ENCODE measurements at places on chromosomes 5 and 9.

- no peaks in the 10 kb centered on the region for H3K27me3 ChIP-seq
- H3K36me3 ChIP-seq = no peaks in the 10 kb centered on the region
- H3K27ac ChIP-seq = no peak overlapping the region
Measured at GRCh38 chr9:90441814-90442213, 200.8 kb downstream of the DIRAS2 start.

- H3K27ac ChIP-seq = no peak overlapping the region
- H3K27me3 ChIP-seq = no peaks in the 10 kb centered on the region
- H3K4me3 ChIP-seq = no peak overlapping the region
- no peak for DNase-seq
Measured at GRCh38 chr5:32545102-32545800, 40.1 kb upstream of the SUB1 start.

GRCh38 chr9:95055851-95056551, 261.5 kb downstream of the FANCC start:
- peaks cover 3% of the 10 kb centered on the region for H3K4me1 ChIP-seq
- no peaks in the 10 kb centered on the region for H3K36me3 ChIP-seq
- H3K27ac ChIP-seq = no peak overlapping the region
- H3K4me3 ChIP-seq = no peak overlapping the region
- DNase-seq = no peak
- no peaks in the 10 kb centered on the region for H3K27me3 ChIP-seq

DNA sequence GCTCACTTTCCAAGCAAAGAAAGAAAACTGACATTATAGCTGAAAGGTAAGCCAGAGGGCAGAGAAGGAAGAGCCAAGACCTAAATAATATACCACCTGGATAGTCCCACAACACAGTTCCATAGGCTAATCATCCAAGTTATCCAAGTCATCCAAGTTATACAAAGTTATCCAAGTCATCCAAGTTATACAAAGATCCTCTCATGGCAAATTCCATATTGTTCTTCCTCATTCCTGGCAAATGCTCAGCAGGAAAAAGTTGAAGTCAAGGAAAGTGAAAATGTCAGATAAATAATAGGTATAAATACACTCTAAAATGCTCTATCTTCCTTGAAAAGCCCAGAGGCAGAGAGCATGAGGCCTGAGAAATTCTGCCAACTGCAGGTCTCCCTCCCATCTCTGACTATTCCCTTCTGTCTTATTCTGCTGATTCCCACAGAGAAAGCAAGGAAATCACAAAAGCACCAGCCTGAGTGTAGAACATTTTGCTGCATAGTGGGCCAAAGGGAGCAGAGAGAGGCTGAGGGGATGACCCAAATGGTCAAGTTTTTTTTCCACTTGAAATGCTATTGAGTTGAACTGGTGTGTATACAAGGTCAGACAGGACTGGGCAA, 12.5 kb downstream of the MCTP1 start:
- H3K27ac ChIP-seq = no peak overlapping the region
- DNase-seq = no peak

- no peaks in the 10 kb centered on the region for H3K36me3 ChIP-seq
- H3K27me3 ChIP-seq = no peaks in the 10 kb centered on the region
- no peak overlapping the region for H3K4me3 ChIP-seq
- H3K27ac ChIP-seq = no peak overlapping the region
- H3K4me1 ChIP-seq = no peaks in the 10 kb centered on the region
Measured at GRCh38 chr9:2453701-2454100, 167.9 kb upstream of the VLDLR start.

GRCh38 chr5:56717253-56717987, 97.9 kb upstream of the MAP3K1 start:
- no peaks in the 10 kb centered on the region for H3K4me1 ChIP-seq
- no peak overlapping the region for H3K4me3 ChIP-seq

- peaks cover 6% of the 10 kb centered on the region for H3K4me1 ChIP-seq
- no peaks in the 10 kb centered on the region for H3K27me3 ChIP-seq
- peaks cover 3% of the 10 kb centered on the region for H3K36me3 ChIP-seq
- H3K27ac ChIP-seq = no peak overlapping the region
- H3K4me3 ChIP-seq = no peak overlapping the region
Measured at GRCh38 chr5:72110394-72111013, 3.2 kb downstream of the MAP1B start.

GRCh38 chr9:37100327-37100726, 20.0 kb upstream of the ZCCHC7 start:
- H3K36me3 ChIP-seq = no peaks in the 10 kb centered on the region
- no peak overlapping the region for H3K4me3 ChIP-seq
- DNase-seq = no peak
- H3K27me3 ChIP-seq = no peaks in the 10 kb centered on the region
- H3K4me1 ChIP-seq = no peaks in the 10 kb centered on the region

GRCh38 chr9:137453643-137454081, 5.5 kb downstream of the NSMF start:
- H3K27me3 ChIP-seq = no peaks in the 10 kb centered on the region
- H3K27ac ChIP-seq = no peak overlapping the region
- H3K36me3 ChIP-seq = peaks cover 18% of the 10 kb centered on the region
- H3K4me1 ChIP-seq = peaks cover 14% of the 10 kb centered on the region

GRCh38 chr5:24353611-24354010, 291.2 kb downstream of the CDH10 start:
- H3K27ac ChIP-seq = no peak overlapping the region
- no peaks in the 10 kb centered on the region for H3K27me3 ChIP-seq
- no peak overlapping the region for H3K4me3 ChIP-seq
- H3K36me3 ChIP-seq = no peaks in the 10 kb centered on the region

- no peak for DNase-seq
- H3K4me1 ChIP-seq = no peaks in the 10 kb centered on the region
- H3K4me3 ChIP-seq = no peak overlapping the region
- H3K36me3 ChIP-seq = no peaks in the 10 kb centered on the region
- no peaks in the 10 kb centered on the region for H3K27me3 ChIP-seq
Measured at GRCh38 chr5:160209917-160210316, 19.4 kb upstream of the FABP6 start.

GRCh38 chr5:14415024-14415697, 166.4 kb upstream of the OTULINL start:
- no peak for DNase-seq
- no peak overlapping the region for H3K4me3 ChIP-seq
- H3K4me1 ChIP-seq = peaks cover 8% of the 10 kb centered on the region

GRCh38 chr5:133866160-133866902, 102.1 kb downstream of the C5orf15 start:
- no peaks in the 10 kb centered on the region for H3K4me1 ChIP-seq
- no peaks in the 10 kb centered on the region for H3K27me3 ChIP-seq
- no peak overlapping the region for H3K27ac ChIP-seq
- no peak overlapping the region for H3K4me3 ChIP-seq
- no peak for DNase-seq

GRCh38 chr9:35107297-35108290, 4.7 kb upstream of the STOML2 start:
- DNase-seq = no peak
- 0 out of 2 replicates have a peak, but pooled peaks cover 3% of the 10 kb centered on the region for H3K36me3 ChIP-seq
- H3K4me1 ChIP-seq = no peaks in the 10 kb centered on the region
- no peak overlapping the region for H3K27ac ChIP-seq

GRCh38 chr9:75669721-75670120, 220.8 kb upstream of the PCSK5 start:
- H3K36me3 ChIP-seq = no peaks in the 10 kb centered on the region
- no peak overlapping the region for H3K4me3 ChIP-seq
- H3K27ac ChIP-seq = no peak overlapping the region
- no peaks in the 10 kb centered on the region for H3K4me1 ChIP-seq
- H3K27me3 ChIP-seq = no peaks in the 10 kb centered on the region

DNA sequence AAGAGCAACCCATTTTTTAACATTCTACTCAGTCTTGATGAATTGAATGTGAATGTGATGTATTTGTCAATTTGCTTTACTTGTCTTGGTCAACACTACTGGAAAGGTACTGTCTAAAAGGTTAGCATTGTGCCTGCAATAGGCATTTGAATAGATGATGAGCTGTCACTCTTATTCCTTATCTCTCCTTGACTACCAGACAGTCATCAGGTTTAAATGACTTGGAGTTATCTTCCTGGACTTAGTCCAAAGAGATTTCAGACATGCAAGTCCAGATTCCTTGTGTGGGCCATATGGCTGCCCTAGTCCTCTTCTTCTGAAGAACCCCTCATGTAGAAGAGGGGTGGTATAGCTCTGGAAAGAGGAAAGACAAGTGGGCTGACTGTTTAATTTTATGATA, 4.8 kb downstream of the ARHGEF28 start:
- H3K27ac ChIP-seq = no peak overlapping the region
- H3K27me3 ChIP-seq = peaks cover 11% of the 10 kb centered on the region
- no peak for DNase-seq
- H3K4me1 ChIP-seq = no peaks in the 10 kb centered on the region
- no peak overlapping the region for H3K4me3 ChIP-seq

- no peak overlapping the region for H3K4me3 ChIP-seq
- no peak overlapping the region for H3K27ac ChIP-seq
- no peaks in the 10 kb centered on the region for H3K27me3 ChIP-seq
- no peak for DNase-seq
- H3K4me1 ChIP-seq = no peaks in the 10 kb centered on the region
- H3K36me3 ChIP-seq = no peaks in the 10 kb centered on the region
Measured at GRCh38 chr9:37062336-37062735, 28.3 kb upstream of the PAX5 start.

DNA sequence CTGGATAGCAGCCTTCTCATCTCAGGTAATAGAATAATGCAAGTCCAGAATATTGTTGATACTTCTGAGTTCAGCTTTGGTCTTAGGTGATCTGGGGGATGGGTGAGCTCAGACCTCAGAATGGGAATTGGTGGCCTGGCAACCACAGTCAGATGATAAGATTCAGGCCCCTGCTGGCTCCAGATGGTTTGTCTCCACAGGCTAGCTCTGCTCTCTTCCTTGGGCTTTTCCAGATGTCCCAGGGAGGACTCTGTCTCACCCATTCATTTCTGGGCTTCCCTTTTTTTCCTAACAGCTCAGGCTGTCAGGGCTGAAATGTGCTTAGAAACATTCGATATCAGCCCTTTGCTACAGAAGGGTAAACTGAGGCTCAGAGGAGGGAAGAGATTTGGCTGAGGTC, 17.6 kb upstream of the TNFSF15 start:
- H3K27ac ChIP-seq = no peak overlapping the region
- H3K4me1 ChIP-seq = no peaks in the 10 kb centered on the region
- H3K36me3 ChIP-seq = no peaks in the 10 kb centered on the region
- DNase-seq = no peak
- H3K27me3 ChIP-seq = no peaks in the 10 kb centered on the region

GRCh38 chr9:128607642-128608350, 48.9 kb downstream of the DYNC2I2 start:
- no peak overlapping the region for H3K4me3 ChIP-seq
- H3K4me1 ChIP-seq = no peaks in the 10 kb centered on the region
- H3K27me3 ChIP-seq = no peaks in the 10 kb centered on the region

- H3K4me1 ChIP-seq = no peaks in the 10 kb centered on the region
- no peak for DNase-seq
- no peaks in the 10 kb centered on the region for H3K36me3 ChIP-seq
- no peaks in the 10 kb centered on the region for H3K27me3 ChIP-seq
- H3K27ac ChIP-seq = no peak overlapping the region
Measured at GRCh38 chr5:156181656-156182055, 145.3 kb upstream of the SGCD start.

DNA sequence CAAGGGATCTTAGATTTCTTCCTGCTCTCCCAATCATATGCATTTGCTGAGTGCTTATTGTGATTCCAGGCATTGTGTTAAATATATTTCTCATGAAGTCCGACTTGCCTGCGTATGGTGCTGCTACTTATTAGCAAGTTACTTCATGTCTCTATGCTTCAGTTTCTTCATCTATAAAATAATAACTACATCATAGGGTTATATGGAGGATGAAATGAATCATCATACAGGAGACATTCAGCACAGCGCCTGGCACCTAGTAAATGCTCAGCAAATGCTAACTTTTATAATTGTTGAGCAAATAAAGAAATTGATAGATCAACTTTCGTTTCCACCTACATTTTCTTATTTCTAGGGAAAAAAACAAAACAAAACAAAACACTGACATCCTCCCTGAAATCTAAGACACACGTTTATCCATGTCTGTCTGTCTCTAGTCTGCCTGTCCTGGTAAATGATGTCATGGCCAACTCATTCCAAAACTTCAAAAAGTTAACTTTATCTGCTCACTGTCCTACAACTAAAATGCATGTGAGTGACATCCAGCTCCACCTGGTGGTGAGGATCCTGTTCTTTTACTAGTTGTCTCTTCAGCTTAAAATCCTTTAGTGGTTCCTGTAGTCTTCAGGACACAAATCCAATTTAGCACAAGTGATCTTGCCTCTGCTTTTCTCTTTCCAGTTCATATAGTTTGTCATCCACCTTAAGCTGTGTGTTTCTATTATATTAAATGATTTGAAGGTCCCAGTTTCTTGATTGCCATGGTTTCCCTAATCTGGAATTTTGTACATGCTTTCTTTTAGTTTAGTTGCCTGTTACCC, 27.7 kb downstream of the PPP3R2 start:
- no peaks in the 10 kb centered on the region for H3K27me3 ChIP-seq
- peaks cover 1% of the 10 kb centered on the region for H3K4me1 ChIP-seq
- peak; percentile 37 for DNase-seq
- H3K27ac ChIP-seq = no peak overlapping the region
- H3K4me3 ChIP-seq = no peak overlapping the region

- no peak for DNase-seq
- no peaks in the 10 kb centered on the region for H3K27me3 ChIP-seq
- H3K4me3 ChIP-seq = no peak overlapping the region
- no peak overlapping the region for H3K27ac ChIP-seq
- H3K4me1 ChIP-seq = 0 out of 2 replicates have a peak, but pooled peaks cover 1% of the 10 kb centered on the region
Measured at GRCh38 chr5:152568016-152568415, 162.9 kb upstream of the NMUR2 start.

DNA sequence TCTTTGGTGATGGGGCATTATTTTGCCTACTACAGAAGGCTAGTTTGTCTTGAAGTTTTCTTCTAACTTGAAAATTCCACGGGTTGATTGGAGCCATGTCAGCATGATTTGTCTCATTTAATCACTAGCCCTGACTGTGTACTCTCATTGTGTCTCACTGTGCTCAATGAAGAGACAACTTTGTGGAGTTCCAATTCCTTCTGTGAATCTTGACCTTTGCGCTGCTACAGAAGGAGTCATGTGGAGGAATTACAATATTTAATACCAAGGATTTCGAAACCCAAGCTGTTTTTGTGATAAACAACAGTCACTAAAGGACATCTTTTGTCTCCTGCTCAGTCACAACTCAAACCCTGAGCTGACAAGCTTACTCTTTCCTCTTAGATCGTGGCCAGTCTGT, 98.6 kb upstream of the ACTBL2 start:
- no peaks in the 10 kb centered on the region for H3K27me3 ChIP-seq
- H3K4me1 ChIP-seq = no peaks in the 10 kb centered on the region
- no peak overlapping the region for H3K4me3 ChIP-seq
- H3K36me3 ChIP-seq = no peaks in the 10 kb centered on the region
- DNase-seq = no peak

GRCh38 chr9:69272212-69272611, 52.8 kb upstream of the ENTREP1 start:
- no peak overlapping the region for H3K27ac ChIP-seq
- H3K4me3 ChIP-seq = no peak overlapping the region
- DNase-seq = no peak
- no peaks in the 10 kb centered on the region for H3K4me1 ChIP-seq
- no peaks in the 10 kb centered on the region for H3K36me3 ChIP-seq
